Subcutaneous adipose tissue (tissue), 4 donors: ENCODE measurements at places on chromosomes 6 and 20. TPM values are rescaled to one million over a fixed set of nuclear protein-coding genes. Genes with fewer than 3 reads are reported as not detected.

Gene GSTA3
- total RNA-seq: not detected

Gene PRR18
- total RNA-seq: 0.34 TPM

Gene NFKBIE
- 9.0 TPM for total RNA-seq

Gene FUT9
- total RNA-seq: not detected

Gene RALGAPB
- total RNA-seq: 36.7 TPM

Gene SEC23B
- 26.6 TPM for total RNA-seq

Gene GGTLC1
- not detected for total RNA-seq

Gene GPR63
- 0.19 TPM for total RNA-seq
